HCT116 (cell line): ENCODE measurements at places on chromosomes 6 and 20. TPM values are rescaled to one million over a fixed set of nuclear protein-coding genes. Genes with fewer than 3 reads are reported as not detected.

Gene DLGAP4
- total RNA-seq = 40.3 TPM

Gene FOXP4
- 32.3 TPM for total RNA-seq

Gene CLPSL2
- total RNA-seq = 1.7 TPM

Gene HFE
- 9.8 TPM for total RNA-seq

Gene IRF4
- total RNA-seq = 1.2 TPM

Gene C6orf58
- 0.20 TPM for total RNA-seq

Gene SYNDIG1
- not detected for total RNA-seq

DNA sequence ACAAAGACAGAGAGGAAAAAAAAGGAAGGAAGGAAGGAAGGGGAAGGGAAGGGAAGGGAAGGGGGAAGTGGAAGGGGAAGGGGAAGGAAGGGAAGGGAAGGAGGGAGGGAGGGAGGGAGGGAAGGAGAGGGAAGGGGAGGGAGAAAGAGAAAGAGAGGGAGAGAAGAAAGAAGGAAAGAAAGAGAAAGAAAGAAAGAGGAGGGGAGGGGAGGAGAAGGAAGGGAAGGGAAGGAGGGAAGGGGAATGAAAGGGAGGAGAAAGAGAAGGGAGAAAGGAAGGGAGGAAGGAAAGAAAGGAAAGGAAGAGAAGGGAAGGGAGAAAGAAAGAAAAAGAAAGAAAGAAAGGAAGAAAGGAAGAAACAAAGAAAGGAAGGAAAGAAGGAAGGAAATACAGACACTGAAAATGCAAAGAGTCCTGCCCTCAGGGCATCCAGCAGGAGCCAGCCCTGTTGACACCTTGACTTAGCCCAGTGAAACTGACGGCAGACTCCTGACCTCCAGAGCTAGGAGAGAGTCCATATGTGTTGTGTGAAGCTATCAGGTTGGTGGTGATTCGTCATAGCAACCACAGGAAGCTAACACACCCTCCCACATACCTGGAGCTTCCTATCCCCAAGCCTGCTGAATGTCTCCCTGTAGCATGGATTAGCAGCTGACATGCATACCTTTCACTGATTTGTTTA is 58.7 kb upstream of the SULF2 start:
- DNase-seq = no peak

DNA sequence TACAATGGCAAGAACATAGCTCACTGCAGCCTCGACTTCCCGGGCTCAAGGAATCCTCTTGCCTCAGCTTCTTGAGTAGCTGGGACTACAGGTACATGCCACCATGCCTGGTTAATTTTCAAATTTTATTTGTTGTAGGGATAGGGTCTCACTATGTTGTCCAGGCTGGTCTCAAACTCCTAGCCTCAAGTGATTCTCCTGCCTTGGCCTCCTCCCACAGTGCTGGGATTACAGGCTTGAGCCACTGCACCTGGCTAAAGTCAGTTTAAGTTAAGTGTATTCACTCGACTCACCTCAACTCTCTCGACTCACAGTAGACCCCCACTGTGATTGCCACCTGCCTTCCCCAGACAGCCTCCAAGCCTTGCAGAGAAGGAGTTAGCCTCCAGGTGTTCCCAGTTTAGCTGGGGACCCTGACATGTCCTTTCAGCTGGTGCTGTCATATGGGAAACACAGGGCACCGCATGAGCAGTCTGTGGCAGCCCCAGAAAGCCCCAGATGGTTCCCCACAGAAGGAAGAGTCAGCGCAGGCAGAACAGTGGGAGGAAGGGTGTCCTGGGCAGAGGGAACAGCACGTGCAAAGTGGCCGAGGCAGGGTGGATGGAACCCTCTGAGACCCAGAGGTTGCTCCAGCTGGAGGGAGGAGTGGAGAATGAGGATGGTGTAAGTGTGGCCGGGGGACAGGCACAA is 40.4 kb downstream of the CEBPB start:
- no peak for DNase-seq

- DNase-seq = no peak
Observed at GRCh38 chr6:11432091-11432490, 105.5 kb upstream of the TMEM170B start.
